ENCODE measurements at places on chromosomes 5 and 9. TPM values are rescaled to one million over a fixed set of nuclear protein-coding genes. Genes with fewer than 3 reads are reported as not detected.

DNA sequence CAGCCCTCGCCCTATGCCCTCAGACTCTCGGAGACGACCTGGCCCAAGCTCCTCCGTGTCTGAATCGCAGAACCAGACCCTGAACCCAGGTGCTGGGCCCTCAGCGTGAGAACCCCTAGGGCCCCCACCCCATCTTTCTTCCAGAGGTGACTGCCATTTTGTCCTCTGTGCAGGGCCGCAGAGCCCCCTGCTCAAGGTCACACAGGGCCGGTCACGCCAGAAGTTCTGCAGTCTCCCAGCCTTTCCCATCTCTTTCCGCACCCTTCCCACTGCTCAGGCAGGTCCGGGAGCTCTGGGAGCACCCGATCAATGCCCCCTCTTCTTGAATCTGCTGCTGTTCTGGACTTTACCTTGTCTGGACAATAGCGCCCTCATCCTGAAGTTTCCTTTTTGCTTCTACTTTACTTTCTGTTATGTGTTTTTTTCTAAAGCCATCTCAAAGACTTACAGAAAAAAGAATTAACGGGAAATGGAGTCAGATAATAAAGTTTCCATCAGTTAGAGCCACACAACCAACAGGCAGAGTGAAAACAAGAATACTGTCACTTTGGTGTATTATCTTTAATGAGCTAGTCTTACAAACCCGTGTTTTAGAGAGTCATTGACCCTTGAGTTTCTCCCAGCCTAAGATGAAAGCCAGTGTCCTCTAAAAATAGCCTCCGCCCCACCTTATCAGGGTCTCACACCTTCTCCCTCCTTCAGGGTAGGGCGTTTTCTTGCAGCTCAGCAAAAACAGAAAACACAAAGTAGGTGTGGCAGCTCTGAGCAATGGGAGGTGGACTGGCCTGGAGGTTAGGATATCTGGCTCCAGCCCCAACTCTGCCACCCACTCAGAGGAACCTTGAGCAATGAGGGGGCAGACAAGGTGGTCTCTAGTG is 1.8 kb downstream of the TMOD1 start:
- no peak for DNase-seq

DNA sequence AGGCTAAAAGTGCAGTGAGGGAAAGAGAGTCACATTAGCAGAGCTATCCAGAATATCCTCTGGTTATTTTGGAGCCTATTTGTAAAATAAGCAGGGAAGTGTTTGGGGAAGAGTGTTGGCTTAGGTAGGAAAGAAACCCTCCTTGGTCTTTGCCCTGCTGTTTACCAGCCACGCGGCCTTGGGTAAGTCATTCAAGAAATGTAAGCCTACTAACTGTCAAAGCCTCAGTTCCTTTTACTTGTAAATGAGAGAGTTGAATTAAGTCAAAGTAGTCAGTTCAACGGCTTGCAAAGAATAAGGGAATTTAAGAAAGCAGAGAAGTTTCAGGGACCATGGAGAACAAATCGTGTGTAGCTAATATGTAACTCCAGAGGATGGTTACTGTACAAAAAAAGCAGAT is 75.8 kb upstream of the TNC start:
- no peak for DNase-seq

DNA sequence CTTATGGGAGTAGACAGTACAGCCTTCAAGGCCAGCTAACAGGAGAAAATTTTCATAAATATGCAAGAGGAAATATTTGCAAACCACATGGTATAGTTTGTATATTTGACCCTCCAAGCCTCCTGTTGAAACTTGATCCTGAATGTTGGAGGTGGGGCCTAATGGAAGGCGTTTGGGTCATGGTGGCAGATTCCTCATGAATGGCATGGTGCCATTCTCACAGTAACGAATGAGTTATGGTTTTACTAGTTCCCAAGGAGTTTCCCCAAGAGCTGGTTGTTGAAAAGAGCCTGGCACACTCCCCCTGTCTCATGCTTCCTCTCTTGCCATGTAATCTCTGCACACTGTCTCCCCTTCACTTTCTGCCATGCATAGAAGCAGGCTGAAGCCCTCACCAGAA is 3.3 kb upstream of the PAIP1 start:
- DNase-seq, result no peak

- DNase-seq, result no peak
Observed at GRCh38 chr5:175236176-175236575, 207.8 kb downstream of the DRD1 start.

DNA sequence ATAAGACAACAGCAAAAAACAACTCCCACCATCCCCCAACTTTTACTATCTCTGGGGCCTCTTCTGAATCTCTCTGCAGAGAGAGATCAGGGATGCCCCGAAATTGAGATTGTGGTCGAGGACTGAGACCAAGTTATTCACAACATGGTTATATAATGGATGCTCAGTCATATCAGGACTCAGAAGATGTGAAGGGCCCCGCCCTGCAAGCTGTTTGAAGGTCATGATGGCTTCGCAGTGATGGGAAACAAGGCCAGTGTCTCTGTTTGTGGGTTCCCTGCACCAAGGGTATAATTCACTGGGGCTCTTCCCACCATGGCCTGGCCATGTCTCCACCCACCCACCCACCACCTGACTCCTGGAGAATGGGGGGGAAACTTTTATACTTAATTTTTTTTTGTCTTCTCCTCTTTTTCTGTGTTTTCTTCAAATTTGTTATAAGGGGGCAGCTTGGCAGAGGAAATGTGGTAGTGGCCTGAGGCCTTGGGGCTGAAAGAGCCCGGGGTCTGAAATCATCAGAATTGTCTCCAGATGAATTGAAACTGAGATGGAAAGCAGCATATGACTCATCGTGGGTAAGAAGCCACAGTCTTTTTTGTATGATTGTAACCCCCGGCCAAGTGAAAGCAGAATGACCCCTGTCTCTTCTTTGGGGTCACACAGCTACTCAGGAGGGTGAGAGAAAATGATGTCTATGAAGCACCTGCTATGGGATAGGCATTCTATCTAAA is 15.0 kb upstream of the TEX48 start:
- DNase-seq, result peak; percentile 95

DNA sequence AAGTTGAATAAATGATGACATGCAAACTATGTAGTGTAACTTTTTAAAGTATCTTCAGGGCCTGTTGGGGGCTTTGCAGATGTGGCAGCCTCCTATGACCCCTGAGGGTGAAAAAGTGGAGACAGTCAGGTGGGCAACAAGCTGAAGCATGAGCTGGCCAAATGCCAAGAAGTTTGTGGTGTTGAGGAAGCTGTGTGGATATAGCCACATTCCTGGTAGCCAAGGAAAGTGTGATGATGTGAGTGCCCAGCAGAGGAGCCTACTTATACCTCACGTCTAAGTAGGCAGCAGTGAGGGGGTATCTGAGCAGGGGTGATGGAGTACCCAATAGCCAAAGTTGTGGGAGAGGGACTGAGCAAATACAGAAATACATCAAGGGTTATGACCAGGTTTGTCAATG is 621.2 kb upstream of the CDH6 start:
- DNase-seq, result no peak

GRCh38 chr5:80481019-80481893 is 6.6 kb upstream of the FAM151B start:
- peak; percentile 70 for DNase-seq

DNA sequence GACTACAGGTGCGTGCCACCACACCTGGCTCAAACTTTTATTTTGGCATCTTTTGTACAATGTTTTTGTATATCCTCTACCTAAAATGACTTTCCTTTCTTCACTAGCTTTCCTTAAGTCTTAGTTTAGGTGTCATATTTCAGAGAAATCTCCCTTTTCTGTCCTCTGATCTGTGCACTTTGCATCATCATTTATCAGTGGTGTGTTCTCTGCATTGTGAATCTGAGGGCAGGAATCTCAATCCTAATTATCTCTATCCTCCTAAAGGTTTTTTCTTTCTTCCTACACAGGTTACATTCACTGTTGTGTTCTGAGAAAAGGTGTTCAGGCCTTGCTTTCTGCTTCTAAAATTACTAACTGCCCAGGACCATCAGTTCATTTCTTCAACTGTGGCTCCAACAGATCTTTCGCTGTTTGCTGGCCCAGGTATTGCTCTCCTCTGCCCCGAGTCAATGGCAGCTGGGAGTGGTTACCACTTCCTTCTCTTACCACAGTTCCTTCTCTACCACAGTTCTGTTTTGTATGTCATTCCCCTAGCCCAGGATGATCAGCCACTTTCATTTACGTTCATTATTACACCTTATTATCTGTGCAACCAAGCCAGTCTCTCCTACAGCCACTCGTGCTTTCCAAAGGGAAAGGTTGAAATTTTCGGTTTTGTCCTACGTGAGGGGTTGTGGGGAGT is 14.0 kb downstream of the TGFBR1 start:
- DNase-seq, result peak; percentile 86

GRCh38 chr9:131218370-131218769 is 57.9 kb downstream of the FAM78A start:
- no peak for DNase-seq

- DNase-seq, result no peak
Observed at GRCh38 chr5:67858471-67859031, 357.0 kb upstream of the PIK3R1 start.

DNA sequence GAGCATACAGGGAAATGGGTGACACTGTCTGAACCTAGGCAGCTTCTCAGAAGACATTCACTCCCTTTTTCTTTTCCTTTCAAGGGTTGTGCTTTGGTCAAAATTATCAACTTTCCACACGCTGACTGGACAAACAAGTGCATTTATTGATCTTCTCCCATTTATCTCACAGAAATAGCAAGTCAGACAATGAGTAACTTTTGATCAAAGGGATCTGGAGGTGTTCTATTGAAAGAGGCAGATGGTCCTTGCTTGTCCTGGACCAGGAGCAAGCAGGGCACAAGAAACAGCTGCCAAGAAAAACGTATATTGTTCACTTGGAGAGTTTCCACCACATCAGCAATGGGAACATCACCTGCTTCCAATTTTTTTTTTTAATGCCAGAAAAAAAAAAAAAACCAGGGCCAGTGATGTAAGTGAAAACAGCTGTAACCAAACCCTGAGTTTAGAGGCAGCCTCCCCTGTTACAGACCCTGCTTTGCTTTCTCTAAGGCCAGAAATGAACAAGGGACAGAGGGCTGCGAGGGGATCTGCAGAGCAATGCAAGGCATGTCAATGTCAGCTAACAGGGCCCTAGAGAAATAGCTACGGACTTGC is 79.8 kb downstream of the NIPSNAP3B start:
- no peak for DNase-seq

GRCh38 chr5:159050316-159051143 is 49.2 kb downstream of the EBF1 start:
- DNase-seq, result no peak

DNA sequence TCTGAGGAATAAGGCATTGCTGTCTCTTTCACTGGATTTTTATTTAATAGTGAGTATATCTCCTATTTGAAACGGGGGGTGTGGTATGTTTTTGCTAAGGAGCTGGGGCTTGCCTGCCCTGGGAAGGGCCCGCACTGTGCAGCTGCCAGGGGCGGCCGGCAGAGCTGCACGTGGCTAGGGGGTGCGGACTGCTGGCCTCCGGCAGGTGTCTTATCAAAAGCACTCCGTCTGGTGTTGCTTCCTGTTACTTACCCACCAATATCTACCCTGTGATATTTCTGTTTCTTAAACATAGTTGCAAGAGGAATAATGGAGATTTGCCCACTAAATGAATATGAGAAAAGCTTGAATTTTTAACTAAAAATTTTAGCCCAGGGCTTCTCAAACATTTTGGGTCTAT is 232.0 kb downstream of the IRX1 start:
- no peak for DNase-seq

- DNase-seq, result no peak
Observed at GRCh38 chr5:139335811-139336210, 5.8 kb upstream of the PAIP2 start.

GRCh38 chr5:142600092-142600491 is 85.8 kb downstream of the FGF1 start:
- no peak for DNase-seq

DNA sequence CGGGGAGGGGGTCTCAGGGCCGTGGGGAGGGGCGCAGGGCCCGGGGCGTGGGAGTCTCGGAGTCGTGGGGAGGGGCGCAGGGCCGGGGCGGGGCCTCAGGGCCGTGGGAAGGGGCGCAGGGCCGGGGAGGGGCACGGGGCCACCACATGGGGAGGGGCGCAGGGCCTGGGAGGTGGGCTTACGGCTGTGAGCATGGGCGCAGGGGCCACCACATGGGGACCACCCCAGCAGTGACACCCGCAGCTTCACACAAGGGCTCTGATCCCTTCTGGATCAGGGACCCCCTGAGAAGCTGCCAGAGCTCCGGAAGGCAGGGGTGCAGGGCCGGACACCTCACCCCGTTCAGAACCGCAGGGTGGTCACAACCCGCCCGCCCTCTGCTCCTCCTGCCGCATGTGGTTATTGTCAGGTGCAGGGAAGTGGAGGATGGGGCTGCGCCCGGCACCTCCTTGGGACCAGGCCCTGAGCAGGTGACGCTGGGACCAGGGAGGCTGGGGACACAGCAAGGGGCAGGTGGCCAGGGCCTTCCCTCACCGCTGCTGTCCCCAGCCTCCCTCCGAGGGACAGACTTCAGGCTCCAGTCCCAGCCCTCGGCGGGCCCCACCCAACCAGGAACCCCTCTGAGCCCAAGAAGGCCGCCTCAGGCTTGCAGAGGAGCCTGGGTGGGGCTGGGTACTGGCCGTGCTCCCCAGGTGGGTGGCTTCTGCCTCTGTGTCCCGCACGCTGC is 53.7 kb downstream of the EXD3 start:
- no peak for DNase-seq

GRCh38 chr5:89241186-89241585 is 358.2 kb upstream of the MEF2C start:
- no peak for DNase-seq

- no peak for DNase-seq
Observed at GRCh38 chr9:134032456-134033222, 7.4 kb downstream of the BRD3OS start.

- no peak for DNase-seq
Observed at GRCh38 chr5:73378765-73379164, 69.8 kb downstream of the FOXD1 start.

DNA sequence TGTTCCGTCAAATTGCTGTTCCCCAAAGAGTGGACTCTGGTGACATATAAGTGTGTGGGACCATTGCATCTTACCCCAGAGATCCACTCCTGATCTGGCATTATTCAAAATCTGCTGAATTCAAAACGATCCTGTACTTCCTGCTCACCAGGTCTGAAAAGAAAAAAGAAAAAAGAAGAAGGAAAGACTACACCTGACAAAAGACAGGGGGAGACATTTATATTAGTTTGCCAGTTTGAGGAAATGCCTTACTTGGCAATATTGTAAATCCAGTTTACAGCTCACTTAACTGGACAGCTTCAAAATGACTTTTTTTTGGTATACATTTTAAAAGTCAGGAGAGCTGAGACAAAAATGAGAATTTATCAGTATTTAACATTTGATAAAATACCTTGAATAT is 15.0 kb upstream of the GRHPR start:
- no peak for DNase-seq

GRCh38 chr9:5470122-5470521 is 19.8 kb downstream of the CD274 start:
- no peak for DNase-seq

TERT gene
- total RNA-seq, result 0.82 TPM

SELENOP gene
- 0.12 TPM for total RNA-seq

HAPLN1 gene
- total RNA-seq, result not detected

MCTP1 gene
- not detected for total RNA-seq

EPB41L4A gene
- 1.5 TPM for total RNA-seq

SLIT3 gene
- not detected for total RNA-seq
